Endodermal cell (in vitro differentiated cells): ENCODE measurements at places on chromosomes 1 and 21. TPM values are rescaled to one million over a fixed set of nuclear protein-coding genes. Genes with fewer than 3 reads are reported as not detected.
A peak's percentile ranks its signal among the peaks of the same experiment; 100 is the strongest.

- H3K4me3 ChIP-seq, result no peak overlapping the region
- DNase-seq, result no peak
- no peaks in the 10 kb centered on the region for H3K27me3 ChIP-seq
- H3K27ac ChIP-seq, result no peak overlapping the region
These were observed 25.1 kb downstream of the CDCP2 start for GRCh38 chr1:54127594-54128300.

- H3K4me3 ChIP-seq, result no peak overlapping the region
- peaks cover 12% of the 10 kb centered on the region for H3K4me1 ChIP-seq
- peaks cover 8% of the 10 kb centered on the region for H3K36me3 ChIP-seq
- no peaks in the 10 kb centered on the region for H3K27me3 ChIP-seq
- no peak for DNase-seq
- H3K27ac ChIP-seq, result no peak overlapping the region
These were observed 8.9 kb downstream of the DENND2D start for GRCh38 chr1:111191496-111191895.

Gene UBR4
- 148 to 162 TPM (median 154 TPM) in 3 replicates for total RNA-seq

DNA sequence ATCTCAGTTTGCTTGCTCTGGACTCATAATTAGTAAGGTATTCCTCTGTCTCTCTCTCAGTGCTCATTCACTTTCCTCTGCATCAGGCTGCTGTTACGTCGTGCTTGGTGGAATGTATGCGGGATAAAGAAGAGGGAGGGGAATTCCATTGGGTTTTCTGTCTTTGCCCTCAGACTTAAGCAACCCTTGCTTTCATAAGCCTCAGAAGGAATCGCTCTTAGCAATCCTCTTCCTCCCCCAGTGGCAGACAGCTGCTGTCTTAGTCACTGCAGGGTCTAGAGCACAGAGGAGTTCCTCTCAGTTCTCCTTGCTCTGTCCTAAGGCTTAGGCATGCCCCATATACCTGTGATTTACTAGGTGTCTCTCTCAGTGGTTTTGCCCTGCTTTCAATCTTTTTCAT is 19.1 kb upstream of the NTMT2 start:
- no peak overlapping the region for H3K27ac ChIP-seq
- H3K4me1 ChIP-seq, result peaks cover 3% of the 10 kb centered on the region
- DNase-seq, result peak; percentile 69
- H3K27me3 ChIP-seq, result no peaks in the 10 kb centered on the region

Gene C1orf87
- not detected in 2 replicates for total RNA-seq

Gene ACOT11
- total RNA-seq, result 3.9 and 6.0 TPM in 2 replicates

GRCh38 chr1:43957407-43958040 is 10.8 kb downstream of the IPO13 start:
- H3K4me1 ChIP-seq, result no peaks in the 10 kb centered on the region
- H3K27me3 ChIP-seq, result no peaks in the 10 kb centered on the region
- H3K4me3 ChIP-seq, result no peak overlapping the region
- no peak overlapping the region for H3K27ac ChIP-seq

DNA sequence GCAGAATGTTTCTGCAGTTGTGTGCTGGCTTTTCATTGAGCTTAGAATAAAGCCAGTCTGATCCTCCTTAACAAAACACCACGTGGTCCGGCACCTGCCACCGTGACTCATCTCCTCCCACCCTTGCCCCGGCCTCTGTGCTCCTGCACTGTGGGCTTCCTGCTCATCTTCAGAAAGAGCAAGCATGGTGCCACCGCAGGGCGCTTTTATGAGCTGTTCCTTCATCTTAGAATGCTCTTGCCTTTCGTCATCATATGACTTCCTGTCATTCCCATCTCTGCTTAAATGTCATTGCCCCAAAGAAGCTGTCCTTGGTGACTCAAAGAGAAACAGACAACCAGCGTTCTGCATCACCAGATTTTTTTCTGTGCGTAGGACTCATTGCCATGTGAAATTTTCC is 117.8 kb downstream of the HHAT start:
- H3K27me3 ChIP-seq, result peaks cover 8% of the 10 kb centered on the region
- no peaks in the 10 kb centered on the region for H3K4me1 ChIP-seq
- peak; percentile 61 for DNase-seq

DNA sequence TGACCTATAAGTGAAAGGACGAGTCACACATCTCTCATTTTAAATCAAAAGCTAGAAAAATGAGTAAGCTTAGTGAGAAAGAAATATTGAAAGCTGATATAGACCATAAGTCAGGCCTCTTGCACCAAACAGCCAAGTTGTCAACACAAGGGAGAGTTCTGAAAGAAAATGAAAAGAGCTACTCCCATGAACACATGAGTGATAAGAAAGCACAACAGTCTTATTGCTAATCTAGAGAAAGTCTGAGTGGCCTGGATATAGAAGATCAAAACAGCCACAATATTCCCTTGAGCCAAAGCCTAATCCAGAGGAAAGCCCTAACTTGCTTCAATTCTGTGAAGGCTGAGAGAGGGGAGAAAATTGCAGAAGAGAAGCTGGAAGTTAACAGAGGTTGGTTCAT is 175.0 kb downstream of the SMYD3 start:
- H3K36me3 ChIP-seq, result peaks cover 3% of the 10 kb centered on the region
- H3K4me3 ChIP-seq, result no peak overlapping the region
- H3K27ac ChIP-seq, result no peak overlapping the region
- no peaks in the 10 kb centered on the region for H3K27me3 ChIP-seq

Gene KPRP
- total RNA-seq, result not detected in 2 replicates

Gene SPATA21
- total RNA-seq, result 0.27 TPM in 1 of 2 replicates, not detected in the other

DNA sequence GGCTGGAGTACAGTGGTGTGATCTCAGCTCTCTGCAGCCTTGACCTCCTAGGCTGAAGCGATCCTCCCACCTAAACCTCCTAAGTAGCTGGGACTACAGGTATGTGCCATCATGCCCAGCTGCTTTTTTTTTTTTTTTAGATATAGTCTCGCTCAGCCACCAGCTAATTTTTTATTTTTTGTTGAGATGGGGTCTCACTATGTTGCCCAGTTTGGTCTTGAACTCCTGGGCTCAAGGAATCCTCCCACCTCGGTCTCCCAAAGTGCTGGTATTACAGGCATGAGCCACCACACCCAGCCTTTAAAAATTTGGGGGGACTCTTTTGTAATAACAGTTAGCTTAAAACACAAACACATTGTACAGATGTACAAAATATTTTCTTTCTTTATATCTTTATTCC is 1.7 kb upstream of the SNX27 start:
- no peak overlapping the region for H3K4me3 ChIP-seq
- H3K36me3 ChIP-seq, result no peaks in the 10 kb centered on the region
- no peak for DNase-seq

Gene CSMD2
- total RNA-seq, result 0.33 to 0.99 TPM (median 0.62 TPM) in 3 replicates

DNA sequence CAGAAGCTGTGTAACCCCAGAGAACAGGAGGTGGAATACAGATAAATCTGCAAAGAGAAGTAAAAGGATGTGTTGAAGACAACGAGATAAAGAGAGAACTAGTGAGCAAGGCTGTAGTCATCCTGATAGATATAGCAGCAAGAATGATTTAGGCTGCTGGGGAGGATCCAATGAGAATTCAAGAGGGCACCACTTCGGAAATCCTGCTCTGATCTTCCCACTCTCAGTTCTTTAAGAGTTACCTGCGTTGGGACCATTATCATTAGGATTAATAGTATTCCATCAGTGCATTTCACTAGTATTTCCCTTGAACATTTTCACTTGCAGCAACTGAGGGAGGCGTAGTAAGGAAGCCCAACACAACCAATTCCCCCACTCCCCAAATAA is at the start of gene BRINP3:
Gene BRINP3, minus strand, starts transcription at position 103 of the 387 bp plus-strand sequence.
- peak within 1 kb of the TSS; percentile 3 for H3K27ac ChIP-seq
- H3K27me3 ChIP-seq, result peaks cover 55% of the 10 kb centered on the region
- H3K4me3 ChIP-seq, result peak within 1 kb of the TSS; percentile 83
- H3K36me3 ChIP-seq, result no peaks in the 10 kb centered on the region
- DNase-seq, result no peak

Gene URB2
- 20.3 and 21.4 TPM in 2 replicates for total RNA-seq

DNA sequence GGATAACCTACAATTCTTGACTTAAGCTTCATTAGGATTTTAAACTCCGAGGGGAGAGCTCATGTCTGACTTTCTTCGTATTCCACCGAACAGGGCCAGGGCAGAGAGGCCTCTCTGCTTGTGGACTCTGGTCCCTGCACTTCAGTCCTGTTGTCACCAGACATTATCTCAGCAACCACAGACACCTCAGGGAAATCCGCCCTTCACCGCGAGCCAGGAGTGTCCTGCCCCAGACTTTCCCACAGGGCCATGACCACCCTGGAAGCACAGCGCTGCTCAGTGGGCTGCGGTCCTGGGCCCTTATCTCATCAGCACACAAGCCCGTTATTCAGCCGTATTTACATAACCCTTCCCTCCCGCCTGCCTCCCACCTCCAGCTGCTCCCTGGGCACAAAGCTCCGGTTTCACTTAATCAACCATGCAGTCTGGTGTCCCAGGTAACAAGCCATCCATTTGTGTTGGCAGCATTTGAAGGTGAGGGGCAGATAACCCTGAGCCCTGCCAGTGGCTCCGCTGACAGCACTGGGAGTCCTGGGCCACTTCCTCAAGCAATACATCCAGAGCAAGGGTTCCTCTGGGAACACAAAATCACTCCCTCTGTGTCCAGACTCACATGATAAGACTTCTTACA is 122.8 kb upstream of the RAB4A start:
- H3K36me3 ChIP-seq, result no peaks in the 10 kb centered on the region
- H3K27ac ChIP-seq, result no peak overlapping the region
- H3K27me3 ChIP-seq, result peaks cover 23% of the 10 kb centered on the region
- no peak overlapping the region for H3K4me3 ChIP-seq
- peaks cover 6% of the 10 kb centered on the region for H3K4me1 ChIP-seq
- DNase-seq, result peak; percentile 87

- H3K27ac ChIP-seq, result no peak overlapping the region
- H3K4me3 ChIP-seq, result no peak overlapping the region
- H3K27me3 ChIP-seq, result no peaks in the 10 kb centered on the region
- no peaks in the 10 kb centered on the region for H3K4me1 ChIP-seq
- no peak for DNase-seq
These were observed 125.1 kb downstream of the GIPC2 start for GRCh38 chr1:78170859-78171258.

DNA sequence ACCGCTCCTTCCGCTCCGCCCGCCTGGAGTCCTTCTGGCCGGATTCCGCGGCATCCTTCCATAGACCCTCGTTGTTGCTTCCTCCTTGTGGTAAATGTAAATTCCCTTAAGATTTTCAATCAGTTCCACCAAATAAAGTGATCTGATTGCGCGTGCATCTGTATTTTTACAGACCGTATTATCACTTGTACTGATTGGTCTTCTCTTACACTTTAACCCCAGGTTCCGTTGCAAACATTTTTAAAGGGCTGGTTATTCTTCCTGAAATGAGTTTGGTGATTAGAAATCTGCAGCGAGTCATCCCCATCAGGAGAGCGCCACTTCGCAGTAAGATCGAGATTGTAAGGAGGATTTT is 483 bp downstream of the YBEY start:
- H3K36me3 ChIP-seq, result peaks cover 40% of the 10 kb centered on the region
- no peaks in the 10 kb centered on the region for H3K27me3 ChIP-seq
- no peaks in the 10 kb centered on the region for H3K4me1 ChIP-seq

Gene SLAMF7
- total RNA-seq, result not detected in 3 replicates

GRCh38 chr1:55204997-55205396 is 10.2 kb downstream of the USP24 start:
- H3K4me3 ChIP-seq, result no peak overlapping the region
- peaks cover 19% of the 10 kb centered on the region for H3K4me1 ChIP-seq
- H3K27ac ChIP-seq, result no peak overlapping the region
- no peak for DNase-seq
- no peaks in the 10 kb centered on the region for H3K27me3 ChIP-seq
- peaks cover 32% of the 10 kb centered on the region for H3K36me3 ChIP-seq

DNA sequence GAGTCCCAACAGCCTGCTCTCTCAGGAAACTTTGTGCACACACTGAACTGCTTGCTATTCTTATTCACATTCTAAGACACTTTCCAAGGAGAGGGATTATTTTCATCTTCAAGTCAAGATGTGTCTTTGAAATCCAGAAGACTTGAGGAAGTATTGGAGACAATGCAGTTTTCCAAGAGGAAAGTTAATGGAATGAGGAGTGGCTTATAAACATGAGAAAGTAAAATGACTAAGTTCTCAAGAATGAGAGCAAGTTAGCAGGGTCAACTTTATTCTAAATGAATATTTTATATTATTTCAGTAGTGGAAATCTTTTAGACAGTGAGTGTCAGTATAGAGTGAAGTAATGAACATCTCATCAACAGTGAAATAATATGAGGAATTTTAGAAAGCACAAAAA is 1239.3 kb downstream of the MRPL39 start:
- no peak overlapping the region for H3K4me3 ChIP-seq
- H3K4me1 ChIP-seq, result no peaks in the 10 kb centered on the region
- no peak for DNase-seq
- no peaks in the 10 kb centered on the region for H3K36me3 ChIP-seq
- H3K27me3 ChIP-seq, result no peaks in the 10 kb centered on the region
- H3K27ac ChIP-seq, result no peak overlapping the region
